ENCODE measurements at places on chromosomes 2 and 18.

- DNase-seq: no peak
These were observed 191.2 kb upstream of the SESTD1 start for GRCh38 chr2:179455824-179456223.

- DNase-seq: no peak
These were observed 25.2 kb upstream of the RGPD4 start for GRCh38 chr2:107801498-107801897.

GRCh38 chr2:17182399-17182798 lies 335.8 kb downstream of the RAD51AP2 start:
- no peak for DNase-seq

DNA sequence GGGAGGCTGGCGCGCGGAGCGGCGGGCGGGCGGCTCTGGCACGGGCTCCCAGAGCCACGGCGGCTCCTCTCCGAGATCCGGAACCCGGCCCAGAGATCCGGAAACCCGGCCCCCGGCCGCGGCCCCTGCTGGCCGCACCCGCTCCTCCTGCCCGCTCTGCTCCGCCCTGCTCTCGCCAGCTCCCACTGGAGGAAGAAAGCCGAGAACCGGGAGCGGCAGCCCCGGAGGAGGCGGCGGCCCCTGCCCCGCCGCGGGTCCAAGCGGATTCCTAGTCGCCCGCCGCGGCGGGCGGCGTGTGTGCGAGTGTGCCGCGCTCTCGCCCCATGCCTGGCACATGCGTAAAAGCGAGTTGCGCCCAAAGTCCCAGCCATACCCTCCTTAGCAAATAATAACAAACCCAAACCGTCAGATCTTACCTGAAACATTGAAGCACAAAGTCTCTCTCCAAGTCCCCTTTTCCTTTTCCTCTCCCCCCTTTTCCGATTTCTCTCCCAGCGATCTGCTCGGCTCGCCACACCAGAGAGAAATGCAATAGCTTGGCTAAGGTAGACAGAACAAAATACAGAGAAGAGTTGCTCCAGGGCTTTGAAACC lies 108.7 kb upstream of the KCTD1 start:
- no peak for DNase-seq

DNA sequence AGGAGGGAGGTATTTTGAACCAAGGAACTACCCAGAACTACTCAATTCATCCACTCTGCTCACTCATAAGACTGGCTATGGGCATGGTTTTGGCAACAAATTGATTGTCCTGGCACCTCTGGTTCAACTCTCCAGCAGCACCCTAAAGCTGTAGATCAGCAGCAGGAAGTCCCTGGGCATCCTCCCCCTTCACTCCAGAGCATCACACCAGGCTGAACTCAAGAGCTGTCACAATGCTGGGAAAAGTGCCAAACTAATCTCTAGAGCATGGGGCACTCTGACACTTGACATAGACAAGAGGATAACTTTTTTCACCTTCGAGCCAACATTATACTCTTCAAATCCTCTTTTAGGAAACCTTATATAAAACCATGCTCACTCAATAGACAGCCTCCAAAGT lies 154.1 kb upstream of the RBBP8 start:
- no peak for DNase-seq

DNA sequence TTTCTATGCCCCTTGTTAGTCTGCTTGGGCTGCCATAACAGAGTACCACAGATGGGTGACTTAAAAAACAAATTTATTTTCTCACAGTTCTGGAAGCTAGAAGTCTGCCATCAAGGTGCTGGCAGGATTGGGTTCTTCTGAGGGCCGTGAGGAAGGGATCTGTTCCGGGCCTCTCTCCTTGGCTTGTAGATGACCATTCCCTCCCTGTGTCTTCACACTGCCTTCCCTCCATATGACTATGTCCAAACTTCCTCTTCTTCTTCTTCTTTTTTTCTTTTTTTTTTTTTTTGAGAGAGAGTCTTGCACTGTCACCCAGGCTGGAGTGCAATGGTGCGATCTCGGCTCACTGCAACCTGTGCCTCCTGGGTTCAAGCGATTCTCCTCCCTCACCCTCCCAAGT lies 13.1 kb upstream of the CCNYL1 start:
- DNase-seq: no peak

- DNase-seq: no peak
These were observed 35.8 kb upstream of the DYSF start for GRCh38 chr2:71417300-71418202.

GRCh38 chr2:25301453-25302352 lies 40.0 kb downstream of the DNMT3A start:
- DNase-seq: peak; percentile 92

DNA sequence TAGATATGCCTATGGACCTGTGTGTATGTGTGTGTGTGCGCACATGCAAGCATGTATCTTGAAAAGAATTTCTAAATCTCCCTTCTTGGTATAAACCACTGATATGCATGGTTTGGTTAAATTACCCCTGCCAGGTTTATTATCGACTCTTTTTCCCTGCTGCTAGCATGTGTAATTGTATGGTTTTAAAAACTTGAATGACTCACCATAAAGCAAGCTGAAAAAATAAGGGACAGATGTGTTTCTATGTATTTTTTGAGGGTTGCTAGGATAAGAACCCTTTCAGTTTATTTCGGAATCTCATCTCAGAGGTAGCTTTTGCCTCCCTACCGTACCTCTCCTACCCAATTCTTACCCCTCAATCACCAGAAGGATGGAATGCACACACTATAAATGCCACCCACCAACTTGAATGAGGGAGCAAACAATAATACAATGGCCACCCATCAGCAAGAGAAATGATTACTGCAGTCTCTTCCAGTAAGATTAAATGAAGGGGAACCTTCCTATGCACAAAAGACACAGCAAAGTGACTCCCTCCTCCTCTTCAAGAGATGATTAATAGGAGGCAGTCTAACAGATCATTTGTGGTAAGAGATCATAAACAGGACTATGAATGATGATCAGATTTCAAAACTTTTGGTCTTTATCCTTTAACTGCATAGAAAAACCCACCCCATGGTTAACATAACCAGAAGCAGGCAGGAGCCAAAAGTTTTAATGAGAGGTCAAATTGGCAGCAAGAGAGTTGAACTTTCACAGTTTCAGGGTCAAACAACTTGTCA lies 357.2 kb downstream of the SATB2 start:
- no peak for DNase-seq

DNA sequence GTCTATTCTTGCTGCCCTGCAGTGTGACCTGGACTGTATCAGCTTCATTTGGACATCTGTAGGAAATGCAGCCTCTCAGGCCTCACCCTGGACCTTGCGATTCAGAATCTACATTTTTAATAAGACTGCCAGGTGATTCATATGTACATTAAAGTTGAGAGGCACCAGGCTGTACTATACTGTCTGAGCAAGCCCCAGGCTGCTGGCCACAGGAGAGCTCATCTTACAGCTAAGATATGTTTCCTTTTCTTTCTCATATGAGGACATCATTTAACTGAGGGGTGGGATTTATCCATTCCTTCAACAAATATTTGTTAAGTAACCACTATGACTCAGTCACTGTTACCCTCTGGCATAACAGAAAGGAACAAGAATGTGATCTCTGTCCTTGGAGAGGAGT lies 78.2 kb upstream of the GCFC2 start:
- DNase-seq: no peak

DNA sequence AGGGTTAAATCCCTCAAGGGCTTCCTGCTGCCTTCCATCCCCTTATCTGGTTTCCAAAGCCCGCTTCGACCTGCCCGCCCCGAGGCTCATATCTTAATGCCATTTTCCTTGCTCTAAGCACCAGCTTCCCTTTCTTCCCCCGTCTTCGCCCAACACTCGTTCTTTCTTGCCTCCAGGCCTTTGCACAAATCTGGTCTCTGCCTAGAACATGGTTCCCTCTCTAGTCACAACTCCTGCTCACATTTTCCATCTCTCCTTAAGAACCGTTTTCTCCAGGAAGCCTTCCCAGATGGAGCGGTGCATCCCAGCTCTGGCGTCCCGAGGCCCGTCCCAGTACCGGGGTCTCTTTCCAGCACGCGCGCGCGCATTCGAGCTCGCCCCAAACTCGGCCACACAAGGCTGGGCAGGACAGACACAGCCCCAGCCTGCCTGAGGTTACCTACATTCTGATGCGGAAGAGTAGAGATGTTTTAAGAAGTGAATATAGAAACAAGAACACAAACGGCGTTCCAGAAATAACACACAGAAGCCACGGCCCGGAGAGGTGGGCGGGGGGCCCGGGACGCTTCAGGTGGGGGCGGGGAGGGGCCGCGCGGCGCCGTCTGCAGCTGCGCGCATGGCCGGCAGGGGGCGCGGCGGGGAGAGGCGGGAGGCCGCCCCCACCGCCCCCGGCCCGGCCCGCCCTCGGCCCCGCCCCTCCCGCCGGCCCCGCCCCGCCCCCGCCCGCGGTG lies at the start of gene DGKD:
TSS of gene DGKD (plus strand) at position 726 of the 731 bp plus-strand sequence. CDS start 25 bp downstream, outside the sequence.
- DNase-seq: peak; percentile 69

DNA sequence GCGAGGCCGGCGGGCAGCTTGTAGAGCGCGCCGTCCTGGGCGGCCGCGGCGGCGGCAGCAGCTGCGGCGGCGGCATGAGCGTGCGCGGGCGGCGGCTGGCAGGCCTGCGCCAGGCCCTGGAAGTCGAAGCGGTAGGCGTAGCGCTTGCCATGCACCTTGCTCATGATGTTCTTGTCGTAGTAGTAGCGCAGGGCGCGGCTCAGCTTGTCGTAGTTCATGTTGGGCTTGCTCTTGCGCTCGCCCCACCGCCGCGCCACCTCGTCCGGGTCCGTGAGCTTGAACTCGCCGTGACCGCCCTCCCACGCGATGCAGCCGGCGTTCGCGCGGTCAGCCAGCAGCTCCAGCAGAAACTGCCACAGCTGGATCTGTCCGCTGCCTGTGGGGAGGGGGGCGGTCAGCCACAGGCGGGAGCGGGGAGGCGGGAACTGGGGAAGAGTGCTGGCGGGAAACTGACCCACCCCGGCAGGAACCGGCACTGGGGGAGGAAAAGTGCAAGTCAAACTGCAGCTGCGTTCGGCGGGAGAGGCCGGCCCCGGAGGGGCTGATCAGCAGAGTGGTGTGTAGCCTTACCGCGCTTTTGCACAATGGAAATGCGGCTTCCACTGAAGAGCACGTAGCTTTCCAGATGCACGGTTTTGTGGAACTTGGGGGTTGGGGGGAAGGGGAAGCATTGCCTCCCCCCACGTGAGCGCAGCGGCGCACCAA lies 3.0 kb downstream of the FEV start:
- DNase-seq: no peak

- no peak for DNase-seq
These were observed 15.4 kb downstream of the PAPOLG start for GRCh38 chr2:60771508-60771907.

DNA sequence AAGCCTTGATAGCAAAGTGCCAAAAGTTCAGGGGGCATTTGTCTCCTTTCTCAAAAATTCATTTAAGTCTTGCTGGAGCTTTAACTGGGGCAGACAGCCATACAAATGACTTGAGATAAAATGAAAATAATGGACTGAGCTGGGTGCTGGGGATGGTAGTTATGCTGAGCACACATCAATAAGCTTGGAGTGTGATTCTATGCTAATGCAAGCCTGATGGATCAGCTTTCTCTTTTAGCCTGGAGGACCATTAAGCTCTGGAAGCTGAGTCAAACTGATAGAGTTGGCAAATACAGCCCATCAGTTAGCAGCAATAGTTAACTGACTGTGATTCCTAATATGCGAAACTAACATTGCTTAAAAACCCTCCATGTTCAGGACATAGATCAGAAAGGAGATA lies 98.0 kb downstream of the CAMKMT start:
- DNase-seq: no peak

DNA sequence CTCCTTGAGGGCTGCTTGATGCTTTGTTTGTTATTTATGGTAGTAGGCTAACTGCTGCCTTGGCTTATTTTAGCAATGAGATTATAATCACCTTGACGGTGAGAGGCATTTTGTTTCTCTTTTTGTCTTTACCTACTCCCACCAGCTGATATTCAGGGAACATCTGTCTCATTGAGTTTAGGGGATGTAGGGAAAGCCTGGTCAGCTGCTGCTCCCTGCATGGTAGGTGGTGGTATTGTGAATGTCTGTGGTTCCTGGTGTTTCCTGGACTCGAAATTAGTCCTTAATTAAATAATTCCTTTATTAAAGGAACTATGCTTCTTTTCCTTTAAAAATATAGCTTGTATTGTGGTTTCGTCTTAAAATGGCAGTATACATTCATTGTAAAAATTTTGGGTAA lies 77.8 kb downstream of the ADAM23 start:
- DNase-seq: no peak

- no peak for DNase-seq
These were observed 60.8 kb downstream of the NCKAP1 start for GRCh38 chr2:182977463-182977862.

GRCh38 chr18:79902075-79902474 lies 49.4 kb downstream of the SLC66A2 start:
- DNase-seq: no peak

DNA sequence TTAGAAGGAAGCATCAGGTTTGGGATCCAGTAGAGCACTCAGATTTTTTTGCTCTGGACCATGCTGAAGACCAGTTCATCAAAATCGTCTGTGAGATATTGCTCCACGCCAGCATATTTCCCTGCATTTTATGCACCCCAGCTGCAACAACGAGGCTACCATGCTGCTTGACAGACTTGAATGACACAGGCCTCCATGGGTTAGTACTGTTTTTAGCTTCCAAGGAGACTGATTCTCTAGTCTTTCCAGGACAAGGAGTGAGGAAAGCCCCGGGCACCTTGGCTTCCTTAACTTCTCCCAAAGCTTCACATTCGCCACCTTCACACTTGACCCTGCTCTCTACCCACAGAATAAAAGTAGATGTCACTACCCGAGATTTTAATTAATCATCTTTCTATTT lies 17.5 kb downstream of the BOD1L2 start:
- no peak for DNase-seq

DNA sequence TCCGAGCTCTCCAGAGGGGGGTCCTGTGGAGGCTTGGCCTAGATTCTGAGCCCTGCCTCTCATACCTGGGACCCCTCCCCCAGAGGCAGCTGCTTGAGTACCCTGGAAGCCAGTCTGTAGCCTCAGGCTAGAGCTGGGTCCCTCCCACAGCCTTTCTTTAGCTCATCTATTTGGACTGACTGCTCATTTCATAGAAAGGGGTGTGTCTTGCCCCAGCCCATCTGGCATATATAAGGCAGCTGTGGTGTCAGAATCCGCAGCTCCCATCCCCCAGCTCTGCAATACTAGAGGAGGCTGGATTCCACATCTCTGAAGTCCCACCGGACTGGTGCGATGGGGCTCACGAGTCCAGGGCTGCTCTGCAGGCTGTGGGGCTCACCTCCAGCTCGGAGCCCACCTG lies 26.1 kb downstream of the MPHOSPH10 start:
- no peak for DNase-seq

GRCh38 chr2:3631851-3632659 lies 25.9 kb upstream of the ALLC start:
- DNase-seq: no peak

- DNase-seq: no peak
These were observed 134.1 kb upstream of the GPC1 start for GRCh38 chr2:240301256-240301795.

GRCh38 chr18:25604894-25605597 lies 253.1 kb upstream of the ZNF521 start:
- DNase-seq: no peak

GRCh38 chr2:143668234-143668633 lies 539.0 kb downstream of the ARHGAP15 start:
- DNase-seq: no peak

DNA sequence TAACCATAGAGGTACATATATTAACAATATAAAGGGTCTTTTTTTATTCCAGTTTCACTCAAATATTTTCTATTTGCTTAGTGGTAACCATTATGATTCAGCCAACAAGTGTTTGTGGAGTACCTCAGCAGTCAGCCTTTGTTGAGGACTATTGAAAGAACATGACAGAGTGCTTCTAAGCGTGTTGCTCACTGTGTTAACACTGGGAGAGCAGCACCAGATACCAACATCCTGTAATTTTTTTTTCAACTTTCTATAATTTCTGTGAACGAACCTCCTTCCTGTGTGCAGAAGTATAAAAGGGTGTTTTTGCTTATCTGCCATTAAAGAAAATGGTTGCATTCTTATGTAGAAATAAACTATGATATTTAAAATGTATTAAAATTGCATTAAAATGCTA lies 239.0 kb downstream of the PHLPP1 start:
- DNase-seq: no peak
